ENCODE measurements at places on chromosomes 4 and X. TPM values are rescaled to one million over a fixed set of nuclear protein-coding genes. Genes with fewer than 3 reads are reported as not detected.

HMGN5 gene
- total RNA-seq = 7.1 TPM

RBBP7 gene
- total RNA-seq = 97.5 TPM

CHRDL1 gene
- total RNA-seq = 38.6 TPM

DNA sequence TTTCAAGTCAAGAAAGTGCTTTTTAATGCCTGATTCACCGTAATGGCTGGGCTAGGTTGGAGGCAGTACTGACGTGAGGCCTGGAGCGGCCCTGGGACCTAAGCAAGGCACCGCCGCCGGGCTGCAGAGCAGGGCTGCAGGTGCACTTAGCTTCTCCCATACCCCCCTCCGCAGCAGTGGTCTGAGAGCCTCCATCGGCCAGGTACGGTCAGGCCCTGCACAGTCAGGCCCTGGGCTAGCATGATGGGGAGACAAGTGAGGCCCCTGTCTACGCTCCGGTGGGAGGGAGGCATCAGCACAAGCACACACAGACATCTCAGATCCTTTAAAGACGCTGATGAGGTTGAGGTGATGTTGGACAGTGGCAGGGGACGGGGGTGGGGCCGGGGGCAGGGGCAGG lies 4.7 kb downstream of the MAEA start:
- DNase-seq = peak; percentile 39

- DNase-seq = no peak
Measured at GRCh38 chrX:13994536-13995080, 35.1 kb downstream of the GEMIN8 start.

- DNase-seq = no peak
Measured at GRCh38 chrX:15128861-15129260, 141.0 kb downstream of the ASB9 start.

GRCh38 chr4:1379351-1379781 lies 26.9 kb downstream of the NKX1-1 start:
- DNase-seq = peak; percentile 29

GRCh38 chr4:89114100-89114499 lies 2.8 kb downstream of the TIGD2 start:
- no peak for DNase-seq

DNA sequence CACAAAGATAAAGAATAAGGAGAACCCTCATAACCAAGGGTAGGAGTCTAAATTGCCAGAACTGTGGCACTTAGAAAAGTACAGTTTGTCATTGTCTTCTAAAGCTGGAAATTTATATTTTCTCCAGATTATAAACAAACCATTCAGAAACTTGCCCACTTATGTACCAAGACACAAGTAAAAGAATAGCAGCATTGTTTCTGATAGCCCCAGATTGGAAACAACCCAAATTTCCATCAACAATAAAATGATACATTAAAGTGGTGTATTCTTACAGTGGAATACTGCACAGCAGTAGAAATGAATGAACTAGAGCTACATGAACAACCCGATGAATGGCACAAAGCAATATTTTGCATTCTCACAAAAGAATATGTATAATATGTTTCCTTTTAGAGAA lies 63.1 kb upstream of the PDHA1 start:
- no peak for DNase-seq

GRCh38 chr4:153809307-153809706 lies 20.4 kb upstream of the SFRP2 start:
- DNase-seq = no peak

- DNase-seq = no peak
Measured at GRCh38 chr4:109574443-109574850, 14.4 kb downstream of the MCUB start.

- DNase-seq = no peak
Measured at GRCh38 chr4:95510877-95511276, 37.9 kb downstream of the UNC5C start.

DNA sequence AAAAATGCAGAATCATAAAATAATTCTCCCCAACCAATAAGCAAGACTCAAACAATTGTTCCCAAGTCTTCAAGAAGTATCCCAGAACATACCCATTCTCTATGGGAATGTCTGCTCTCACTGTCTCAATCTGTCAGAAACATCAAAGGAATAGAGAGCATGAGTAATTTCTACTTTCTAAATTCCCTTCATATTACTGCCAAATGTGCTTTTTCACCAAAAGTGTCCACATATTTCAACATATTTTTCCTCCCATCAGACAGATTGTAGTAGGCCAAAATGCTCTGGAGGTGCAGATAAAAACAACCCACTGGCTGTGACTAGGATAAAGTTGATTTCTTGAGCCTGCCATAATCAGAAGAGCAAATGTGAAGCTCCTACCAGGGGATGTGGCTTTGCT lies 692.0 kb upstream of the FAM241A start:
- DNase-seq = no peak

GRCh38 chrX:45134315-45134731 lies 66.4 kb downstream of the DIPK2B start:
- no peak for DNase-seq

DNA sequence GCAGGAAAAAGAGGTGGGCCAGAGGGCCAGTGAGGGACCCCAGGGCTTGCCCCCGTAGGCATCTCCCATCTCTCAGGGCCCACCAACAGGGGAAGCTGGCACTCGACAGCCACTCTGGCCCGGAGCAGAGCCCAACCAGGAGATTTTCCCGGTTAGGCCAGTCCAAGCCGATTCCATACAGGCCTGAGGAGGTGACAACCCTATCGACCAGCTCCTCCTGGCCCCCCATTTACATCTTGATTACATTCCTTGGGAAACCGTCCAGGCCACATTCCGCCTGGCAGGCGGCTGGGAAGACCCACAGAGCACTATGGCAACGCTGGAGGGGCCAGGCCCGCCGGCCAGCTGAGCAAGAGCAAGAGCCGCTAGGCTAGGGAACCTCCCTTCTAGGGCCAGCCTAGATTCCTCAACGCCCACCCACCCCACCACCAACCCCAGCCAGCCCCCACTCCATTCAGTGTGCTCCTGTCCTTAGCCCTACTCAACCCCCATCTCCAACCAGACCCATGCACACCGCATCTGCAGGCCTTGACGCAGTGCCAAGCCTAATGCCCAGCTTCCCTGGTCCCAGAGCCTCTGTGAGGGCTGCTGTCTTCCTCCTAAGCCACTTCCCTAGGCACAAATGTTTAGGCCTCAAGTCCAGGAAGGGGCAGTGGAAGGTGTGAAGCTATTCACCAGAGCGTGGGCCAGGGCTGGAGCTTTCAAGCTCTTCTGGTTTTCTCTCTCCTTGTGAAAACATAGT lies 161.2 kb downstream of the EFNB1 start:
- peak; percentile 82 for DNase-seq
